ENCODE measurements at places on chromosomes 11 and 22.

DNA sequence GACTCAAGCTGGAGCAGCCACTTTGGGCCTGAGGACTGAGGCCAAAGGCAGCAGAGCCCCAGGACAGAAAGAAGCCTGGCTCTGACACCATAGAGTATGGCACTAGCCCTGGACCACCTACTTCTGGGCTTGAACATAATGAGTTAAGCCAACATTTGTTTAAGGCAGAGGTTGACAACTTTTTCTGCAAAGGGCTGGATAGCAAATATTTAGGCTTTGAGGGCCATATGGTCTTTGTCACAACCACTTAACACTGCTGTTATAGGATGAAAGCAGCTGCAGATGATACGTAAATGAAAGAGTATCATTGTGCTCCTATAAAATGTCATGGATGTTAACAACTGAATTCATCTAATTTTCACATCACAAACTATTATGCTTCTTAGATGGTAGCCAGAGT is 16.6 kb downstream of the OSBP start:
- DNase-seq = no peak

DNA sequence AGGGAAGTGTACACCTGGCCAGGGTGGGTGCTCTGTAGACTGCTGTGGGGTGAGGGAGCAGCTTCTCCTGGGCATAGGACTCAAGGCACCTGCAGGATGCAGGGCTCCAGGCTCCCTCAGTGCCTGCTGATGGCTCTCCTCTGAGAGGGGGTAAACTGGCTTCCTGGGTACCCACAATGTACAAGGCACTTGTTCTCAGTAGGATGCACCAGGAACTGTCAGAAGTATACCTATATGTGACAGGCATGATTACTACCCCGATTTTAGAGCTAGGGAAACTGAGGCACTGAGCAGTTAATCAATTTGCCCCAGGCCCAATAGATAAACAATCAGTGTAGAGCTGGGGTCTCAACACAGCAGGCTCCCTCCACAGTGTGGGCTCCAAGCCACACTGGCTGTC is 31.4 kb upstream of the GNAZ start:
- DNase-seq = no peak

GRCh38 chr22:45683248-45683647 is 11.6 kb downstream of the ATXN10 start:
- no peak for DNase-seq

DNA sequence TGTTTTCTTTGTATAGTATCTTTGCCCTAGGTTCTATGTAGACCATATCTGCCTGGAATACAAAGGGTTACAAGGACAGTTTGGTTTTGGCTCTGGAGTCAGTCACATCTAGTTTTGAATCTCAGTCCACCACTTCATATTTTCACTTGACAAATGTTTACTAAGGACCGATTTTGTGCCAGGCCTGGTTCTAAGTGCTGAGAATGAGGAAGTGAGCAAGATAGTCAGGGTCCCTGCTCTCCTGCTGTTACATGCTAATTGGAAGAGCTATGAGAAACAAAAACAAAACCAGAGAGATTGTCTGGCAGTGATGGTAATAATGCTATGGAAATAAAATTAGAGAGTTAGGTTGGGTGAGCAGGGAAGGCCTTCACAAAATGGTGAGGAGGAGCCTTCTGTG is 66.1 kb upstream of the ARHGAP20 start:
- no peak for DNase-seq

DNA sequence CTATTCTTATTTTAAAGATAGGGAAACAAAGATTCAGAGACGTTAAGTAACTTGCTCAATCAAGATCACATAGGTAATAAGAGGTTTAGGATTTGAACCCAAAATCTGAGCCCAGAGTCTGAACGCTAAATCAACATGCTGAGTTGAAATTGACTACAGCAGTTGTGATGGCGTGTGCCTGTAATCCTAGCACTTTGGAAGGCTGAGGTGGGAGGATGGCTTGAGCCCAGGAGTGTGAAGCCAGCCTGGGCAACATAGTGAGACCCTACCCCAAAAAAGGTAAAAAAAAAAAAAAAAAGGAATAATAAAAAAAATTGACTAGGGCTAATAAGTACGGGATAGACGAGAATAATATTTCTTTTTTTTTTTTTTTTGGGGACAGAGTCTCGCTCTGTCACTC is 1.4 kb upstream of the NR1H3 start:
- DNase-seq = no peak

- DNase-seq = no peak
Measured at GRCh38 chr11:87739261-87739660, 436.0 kb downstream of the RAB38 start.

DNA sequence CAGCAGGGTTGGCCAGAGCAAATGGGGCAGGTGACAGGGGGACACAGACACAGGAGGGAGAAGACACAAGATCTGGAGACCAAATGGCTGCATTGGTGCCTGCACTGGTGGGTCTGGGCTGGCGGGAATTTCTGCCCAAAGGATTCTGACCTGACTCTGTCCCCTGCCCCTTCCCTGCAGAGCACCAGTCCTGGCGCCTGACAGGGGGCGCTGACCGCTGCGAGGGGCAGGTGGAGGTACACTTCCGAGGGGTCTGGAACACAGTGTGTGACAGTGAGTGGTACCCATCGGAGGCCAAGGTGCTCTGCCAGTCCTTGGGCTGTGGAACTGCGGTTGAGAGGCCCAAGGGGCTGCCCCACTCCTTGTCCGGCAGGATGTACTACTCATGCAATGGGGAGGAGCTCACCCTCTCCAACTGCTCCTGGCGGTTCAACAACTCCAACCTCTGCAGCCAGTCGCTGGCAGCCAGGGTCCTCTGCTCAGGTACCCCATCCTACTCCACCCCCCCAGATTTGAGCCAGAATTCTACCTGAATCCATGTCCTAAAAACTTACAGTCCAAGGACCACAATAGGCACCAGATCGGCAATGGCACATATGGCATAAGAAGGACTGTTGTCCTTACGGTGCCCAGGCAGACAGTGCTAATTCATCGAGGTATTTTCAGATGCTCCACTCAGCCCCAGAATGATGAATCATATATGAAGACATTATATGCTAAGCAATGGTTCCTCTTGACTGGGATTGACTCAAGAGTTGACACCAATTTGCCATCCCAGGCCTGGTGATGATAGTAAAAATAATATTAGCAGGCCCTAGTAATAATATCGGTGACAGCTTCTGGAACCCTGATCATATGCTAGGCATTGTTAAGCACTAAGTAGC is 38.2 kb downstream of the CD6 start:
- DNase-seq = no peak

DNA sequence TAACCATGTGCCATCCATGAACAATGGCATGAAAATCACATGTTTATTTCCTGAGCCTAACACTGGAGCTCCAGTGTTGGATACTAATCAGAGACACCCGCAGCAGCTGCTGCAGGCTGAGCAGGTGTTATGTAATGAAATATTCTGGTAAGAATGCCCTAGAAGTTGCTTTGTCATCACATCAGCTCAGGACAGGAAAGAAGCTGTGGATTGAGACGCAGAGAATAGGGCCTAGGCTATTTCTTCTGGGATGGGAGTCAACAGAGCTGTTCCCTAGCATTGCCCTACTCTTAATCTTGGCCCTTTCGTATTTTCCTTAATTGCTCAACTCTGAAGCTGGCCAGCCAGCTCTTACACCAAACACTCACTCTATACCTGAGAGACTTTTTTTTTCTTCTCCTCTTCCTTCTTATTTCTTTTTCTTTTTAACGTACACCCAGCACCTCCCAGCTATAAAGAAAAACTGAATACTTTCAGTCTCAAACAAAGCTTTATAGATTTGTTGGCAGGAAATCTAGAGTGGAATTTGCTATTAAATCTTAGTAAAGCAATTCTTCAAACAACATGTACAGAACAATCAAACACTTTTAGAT is 31.9 kb downstream of the RASSF10 start:
- DNase-seq = no peak

DNA sequence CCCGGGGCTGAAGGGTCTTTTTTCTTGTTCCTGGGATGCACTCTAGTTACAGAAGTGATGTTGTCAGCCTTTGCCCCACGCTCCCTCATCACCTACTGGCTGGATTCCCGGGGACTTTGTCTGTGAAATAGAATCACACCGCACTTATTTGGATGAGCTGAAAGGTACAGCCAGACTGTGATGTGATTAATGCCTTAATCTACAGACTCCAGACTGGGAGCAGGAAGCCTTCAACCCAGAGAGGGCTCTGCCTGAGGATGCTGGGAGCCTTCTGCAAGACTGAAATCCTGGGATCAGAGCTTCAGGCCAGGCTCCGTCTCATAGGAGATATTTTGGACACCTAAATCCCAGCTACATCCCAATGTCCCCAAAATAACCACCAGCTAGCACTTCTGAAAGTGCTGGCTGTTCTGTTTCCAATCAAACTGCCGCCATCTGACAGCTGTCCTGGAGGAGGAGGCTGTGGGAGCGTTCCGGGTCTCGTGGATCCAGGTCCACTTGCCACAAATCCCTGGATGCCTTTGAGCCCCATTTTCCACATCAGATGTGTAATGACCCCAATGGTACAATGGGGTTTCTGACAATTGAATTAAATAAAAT is 688.5 kb downstream of the TBC1D22A start:
- no peak for DNase-seq

- no peak for DNase-seq
Measured at GRCh38 chr11:71485063-71485399, 32.0 kb downstream of the NADSYN1 start.

DNA sequence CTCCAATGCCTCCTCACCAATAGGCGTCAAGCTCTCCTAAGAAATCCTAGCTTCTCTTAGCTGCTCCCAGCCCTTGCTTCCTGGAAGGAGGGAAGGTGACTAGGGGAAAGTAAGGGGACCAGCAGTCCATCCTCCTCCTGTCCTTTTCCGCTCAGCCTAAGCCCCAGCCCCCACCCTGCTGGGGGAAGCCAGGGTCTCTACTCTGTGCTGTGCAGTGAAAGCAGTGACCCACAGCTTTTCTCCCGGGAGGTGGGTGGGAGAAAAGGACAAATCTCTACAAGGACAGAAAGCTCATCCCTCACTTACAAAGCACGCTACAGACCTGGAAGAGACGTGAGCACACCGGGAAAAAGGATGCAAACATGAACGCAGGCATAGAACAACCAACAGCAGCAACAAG is 30.9 kb upstream of the PHLDA2 start:
- DNase-seq = no peak

DNA sequence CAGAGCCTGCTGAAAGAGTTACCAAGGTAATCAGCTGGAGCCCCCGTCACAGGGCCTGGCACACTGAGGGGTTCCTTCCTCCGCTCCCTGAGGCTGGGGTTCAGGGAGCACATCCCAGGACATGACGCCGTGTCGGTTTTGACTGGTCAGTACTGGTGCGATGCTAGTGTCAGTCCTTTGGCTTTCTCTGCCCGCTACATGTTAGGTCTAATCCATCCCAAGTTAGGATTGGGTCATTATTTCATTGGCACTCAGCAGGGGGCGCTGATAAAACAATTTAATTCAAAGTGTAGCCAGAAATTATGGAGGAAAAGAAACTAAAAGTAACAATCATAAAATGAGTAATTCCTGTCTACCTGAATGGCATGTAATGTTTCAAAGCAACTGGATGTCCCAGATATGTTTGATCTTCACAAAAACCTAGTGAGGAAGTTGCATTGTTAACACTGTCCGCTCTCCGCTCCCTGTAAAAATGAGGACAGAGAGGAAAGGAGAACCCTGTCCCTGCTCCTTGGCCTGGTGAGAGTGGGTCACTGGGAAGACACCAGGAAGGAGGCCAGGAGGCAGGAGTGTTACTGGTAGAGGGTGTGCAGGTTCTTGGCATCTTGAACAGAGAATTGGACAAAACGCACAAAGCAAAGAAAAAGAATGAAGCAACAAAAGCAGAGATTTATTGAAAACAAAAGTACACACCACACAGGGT is 27.1 kb downstream of the TSKU start:
- peak; percentile 20 for DNase-seq

- no peak for DNase-seq
Measured at GRCh38 chr11:27022659-27023251, 17.9 kb upstream of the BBOX1 start.

- no peak for DNase-seq
Measured at GRCh38 chr11:93116641-93117441, 81.0 kb downstream of the SLC36A4 start.

GRCh38 chr11:29336727-29337575 is 679.9 kb downstream of the KCNA4 start:
- no peak for DNase-seq

DNA sequence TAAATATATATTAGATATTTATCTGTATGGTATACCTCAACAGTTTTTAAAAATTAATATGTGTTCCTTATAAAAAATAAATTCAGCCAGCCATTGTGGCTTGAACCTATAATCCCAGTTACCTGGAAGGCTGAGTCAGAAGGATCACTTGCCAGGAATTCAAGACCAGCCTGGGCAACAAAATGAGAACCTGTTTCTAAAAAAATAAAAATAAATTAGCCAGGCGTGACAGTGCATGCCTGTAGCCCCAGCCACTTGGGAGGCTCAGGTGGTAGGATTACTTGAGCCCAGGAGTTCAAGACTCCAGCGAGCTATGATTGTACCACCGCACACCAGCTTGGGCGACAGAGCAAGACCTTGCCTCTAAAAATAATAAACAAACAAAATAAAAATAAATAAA is 54.9 kb downstream of the PHF21A start:
- DNase-seq = no peak

DNA sequence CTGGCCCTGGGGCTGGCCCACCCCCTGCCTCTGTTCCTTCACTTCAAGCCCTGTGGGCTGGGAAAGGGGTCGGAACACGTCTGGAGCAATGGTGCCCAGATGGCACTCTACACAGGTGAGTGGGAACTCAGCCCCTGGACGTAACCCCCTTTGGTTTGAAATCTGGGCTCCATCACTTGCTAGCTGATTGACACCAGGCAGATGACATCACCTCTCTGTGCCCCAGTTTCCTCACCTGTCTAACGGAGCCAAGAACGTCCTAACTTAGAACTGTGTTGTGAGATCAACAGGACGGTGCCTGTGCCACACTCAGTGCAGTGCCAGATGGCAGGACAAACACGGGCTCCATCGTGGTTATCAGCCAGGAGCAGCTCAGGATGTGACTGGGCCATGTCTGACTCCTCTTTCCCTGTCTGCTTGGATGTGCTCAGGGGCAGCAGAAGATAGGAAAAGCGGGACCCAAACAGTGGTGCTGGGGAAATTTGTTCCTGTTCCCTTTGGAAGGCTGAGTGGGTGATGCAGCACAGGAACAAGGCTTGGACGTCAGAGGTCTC is 24.4 kb downstream of the NPTXR start:
- DNase-seq = no peak

- peak; percentile 40 for DNase-seq
Measured at GRCh38 chr11:65646958-65647701, 9.2 kb downstream of the SIPA1 start.

GRCh38 chr22:31603574-31603973 is 58.4 kb downstream of the PISD start:
- no peak for DNase-seq

GRCh38 chr11:34176751-34177209 is 71.4 kb downstream of the NAT10 start:
- no peak for DNase-seq
